ENCODE measurements at places on chromosomes 6 and 20. TPM values are rescaled to one million over a fixed set of nuclear protein-coding genes. Genes with fewer than 3 reads are reported as not detected.

The GJE1 gene
- total RNA-seq: not detected

The LY6G6C gene
- not detected for total RNA-seq

The CLPSL2 gene
- not detected for total RNA-seq

The OPRM1 gene
- total RNA-seq: not detected

The PPP1R16B gene
- total RNA-seq: 0.69 TPM

The SLC22A2 gene
- total RNA-seq: not detected

The TINAG gene
- total RNA-seq: not detected

The VSTM2L gene
- 0.51 TPM for total RNA-seq

The REV3L gene
- 41.2 TPM for total RNA-seq

The KCNQ2 gene
- 6.2 TPM for total RNA-seq

The UST gene
- 12.6 TPM for total RNA-seq

The STAU1 gene
- 42.4 TPM for total RNA-seq

The RSPH9 gene
- total RNA-seq: 1.1 TPM

The FNDC1 gene
- 0.03 TPM for total RNA-seq

The ARMH2 gene
- total RNA-seq: not detected

The PROKR2 gene
- total RNA-seq: not detected

The RIPPLY2 gene
- 3.8 TPM for total RNA-seq

The HELZ2 gene
- 21.7 TPM for total RNA-seq

The KCNK15 gene
- 0.13 TPM for total RNA-seq

The OGFRL1 gene
- 5.9 TPM for total RNA-seq

The C6orf118 gene
- total RNA-seq: not detected

The PNPLA1 gene
- not detected for total RNA-seq

The VSX1 gene
- not detected for total RNA-seq

The PIGT gene
- total RNA-seq: 191 TPM

The SLC12A5 gene
- total RNA-seq: 0.74 TPM

The SIRPB1 gene
- total RNA-seq: 1.8 TPM

The ARFGAP1 gene
- total RNA-seq: 53.0 TPM

The MAFB gene
- 1.2 TPM for total RNA-seq

The GMPR gene
- total RNA-seq: 102 TPM

The KATNA1 gene
- 20.8 TPM for total RNA-seq

The HLA-DRB1 gene
- 2.0 TPM for total RNA-seq

The DYNLT1 gene
- 10.2 TPM for total RNA-seq

The PRDM13 gene
- total RNA-seq: 2.6 TPM
